ENCODE measurements at places on chromosomes 3 and 15. TPM values are rescaled to one million over a fixed set of nuclear protein-coding genes. Genes with fewer than 3 reads are reported as not detected.

DNA sequence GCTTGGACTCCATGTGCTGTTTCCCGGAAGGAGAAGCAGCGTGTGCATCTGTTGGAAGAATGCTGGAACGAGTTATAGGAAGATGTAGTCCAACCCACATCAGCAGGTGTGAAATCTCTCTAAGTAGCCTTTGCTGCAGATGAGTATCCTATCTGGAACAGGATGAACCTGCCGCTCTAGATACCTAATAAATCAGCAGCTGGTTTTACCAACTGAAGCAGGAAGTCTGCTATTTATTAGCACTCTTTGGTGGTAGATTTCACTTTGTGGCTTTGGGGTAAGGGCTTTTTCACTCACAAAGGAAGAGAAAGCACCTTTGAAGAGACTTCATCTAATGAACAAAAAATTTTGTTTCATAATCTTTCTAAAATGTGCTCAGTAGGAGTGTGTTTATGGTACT is 66.4 kb downstream of the DCUN1D1 start:
- DNase-seq = no peak

DNA sequence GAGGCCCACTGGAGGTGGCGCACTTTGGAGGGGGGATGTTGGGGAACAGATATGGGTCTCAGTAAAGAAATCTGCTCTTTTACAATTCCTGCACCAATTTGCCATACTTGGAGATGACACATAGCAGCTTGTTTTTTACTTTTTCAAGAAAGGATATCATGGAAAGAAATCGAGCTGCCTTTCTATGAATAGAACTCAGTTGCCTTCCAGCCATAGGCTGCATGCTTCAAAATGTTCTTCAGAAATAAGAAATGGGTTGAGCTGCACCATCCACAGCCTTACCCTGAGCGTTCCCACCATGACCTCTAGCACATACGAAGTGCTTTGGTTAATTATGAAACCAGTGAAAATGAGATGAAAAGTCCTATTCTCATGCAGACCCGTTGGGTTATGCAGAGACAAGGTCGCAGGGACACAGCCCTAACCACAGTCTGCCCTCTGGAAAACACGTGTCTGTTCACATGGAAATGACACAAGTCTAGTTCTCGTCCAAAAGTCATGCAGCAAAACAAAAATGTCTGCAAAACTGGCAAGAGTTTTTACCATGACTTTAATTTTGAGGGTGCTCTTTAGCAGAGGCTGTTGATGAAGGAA is 36.3 kb downstream of the NGRN start:
- DNase-seq = no peak

GRCh38 chr15:88484682-88485331 is 17.3 kb downstream of the MRPS11 start:
- DNase-seq = no peak

Gene ATP13A4
- 0.07 TPM for total RNA-seq

DNA sequence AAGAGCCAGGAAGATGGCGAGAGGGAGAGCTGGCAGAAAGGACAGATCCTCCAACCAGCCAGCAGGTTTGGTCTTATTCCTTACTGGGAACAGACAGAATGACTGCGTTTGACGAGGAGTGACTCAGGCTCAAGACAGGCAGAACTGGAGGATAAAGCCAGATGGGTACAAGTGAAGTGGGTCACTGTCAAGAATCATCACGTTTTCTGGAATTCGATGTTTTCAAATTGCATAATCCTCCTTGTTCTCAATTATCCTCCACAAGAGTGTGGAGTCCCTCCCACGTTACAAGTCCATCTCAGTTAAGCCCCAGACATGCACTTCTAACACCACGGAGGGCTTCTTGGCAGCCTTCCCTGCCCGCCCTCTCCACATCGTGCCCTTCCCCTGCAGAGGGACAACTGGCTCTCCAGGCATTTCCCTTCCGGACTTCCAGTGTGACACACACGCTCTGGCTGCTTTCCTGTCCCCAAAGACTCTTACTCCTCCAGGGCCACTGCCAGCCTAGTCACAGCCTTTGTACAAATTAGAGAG is 183.1 kb downstream of the CHST2 start:
- DNase-seq = peak; percentile 29

Gene ZNF620
- total RNA-seq = 6.6 TPM

Measured in pulmonary artery endothelial cell (primary cell).